ENCODE measurements at places on chromosomes 7 and 10. TPM values are rescaled to one million over a fixed set of nuclear protein-coding genes. Genes with fewer than 3 reads are reported as not detected.

DNA sequence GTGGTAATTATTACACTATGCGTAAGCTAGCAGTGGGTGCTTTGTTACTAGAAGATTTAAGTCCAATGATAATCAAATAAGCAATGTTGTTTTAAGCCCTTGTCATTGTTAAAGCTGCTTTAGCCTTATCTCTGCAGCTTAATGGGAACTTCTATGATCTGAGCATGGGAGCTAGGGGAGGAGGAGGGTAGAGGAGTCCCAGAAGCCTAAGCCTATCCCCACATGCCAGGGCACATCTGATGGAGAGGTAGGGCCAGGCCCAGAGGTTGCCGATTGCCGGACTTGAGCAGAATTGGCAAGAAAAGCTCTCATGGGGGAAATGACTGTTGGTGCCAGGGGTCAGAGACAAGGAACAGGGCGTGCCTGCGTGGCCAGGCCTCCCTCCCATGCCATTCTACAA is 13.4 kb downstream of the CUBN start:
- DNase-seq = no peak

DNA sequence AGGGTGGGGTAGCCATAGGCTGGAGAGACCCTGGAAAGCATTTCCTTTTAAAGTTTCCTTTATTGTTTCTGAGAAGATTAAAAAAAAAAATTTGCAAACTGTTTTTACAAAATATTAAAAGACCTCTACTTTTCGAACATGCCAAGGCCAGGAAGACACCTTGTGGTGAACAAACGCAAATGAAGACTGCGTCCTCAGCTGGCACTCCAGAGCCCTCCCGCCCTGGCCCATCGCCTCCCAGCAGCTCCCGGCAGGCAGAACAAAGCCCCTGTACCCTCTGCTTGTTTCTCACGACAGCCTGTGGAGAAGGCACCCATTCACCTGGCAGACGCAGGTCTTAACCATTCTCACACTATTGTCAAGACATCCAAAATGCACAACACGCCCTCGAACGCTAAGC is 56.4 kb downstream of the ESYT2 start:
- DNase-seq = no peak

- DNase-seq = no peak
Observed at GRCh38 chr10:95440038-95440725, 121.0 kb downstream of the SORBS1 start.

Gene SYT15B
- 2.7 TPM for total RNA-seq

- no peak for DNase-seq
Observed at GRCh38 chr7:82594665-82595064, 151.1 kb upstream of the CACNA2D1 start.

Gene NPSR1
- not detected for total RNA-seq

- no peak for DNase-seq
Observed at GRCh38 chr10:125264091-125264490, 103.7 kb upstream of the CTBP2 start.

- no peak for DNase-seq
Observed at GRCh38 chr10:58568428-58568935, 55.8 kb downstream of the BICC1 start.
